ENCODE measurements at places on chromosomes 2 and 18.

DNA sequence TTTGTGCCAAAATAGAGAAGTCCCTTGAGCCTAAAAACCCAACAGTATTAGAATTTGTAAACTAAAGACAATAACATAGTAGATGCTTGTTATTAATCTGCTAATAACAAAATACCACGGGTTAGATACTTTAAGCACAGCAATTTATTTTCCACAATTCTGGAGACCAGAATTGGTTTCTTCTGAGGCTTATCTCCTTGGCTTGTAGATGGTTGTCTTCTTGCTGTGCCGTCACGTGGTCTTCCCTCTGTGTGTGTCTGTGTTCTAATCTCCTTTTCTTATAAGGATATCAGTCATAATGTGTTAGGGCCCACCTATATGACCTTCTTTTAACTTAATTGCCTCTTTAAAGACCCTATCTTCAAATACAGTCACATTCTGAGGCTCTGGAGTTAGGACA, 260.1 kb downstream of the CYRIA start:
- H3K4me3 ChIP-seq, result no peak overlapping the region
- H3K36me3 ChIP-seq, result no peaks in the 10 kb centered on the region
- H3K4me1 ChIP-seq, result peaks cover 20% of the 10 kb centered on the region
- H3K27me3 ChIP-seq, result no peaks in the 10 kb centered on the region

GRCh38 chr18:41974796-41975201, 19.8 kb downstream of the PIK3C3 start:
- no peaks in the 10 kb centered on the region for H3K27me3 ChIP-seq
- H3K36me3 ChIP-seq, result peaks cover 5% of the 10 kb centered on the region
- no peaks in the 10 kb centered on the region for H3K4me1 ChIP-seq
- H3K4me3 ChIP-seq, result no peak overlapping the region

GRCh38 chr2:33219114-33219513, 257.3 kb upstream of the RASGRP3 start:
- H3K4me3 ChIP-seq, result no peak overlapping the region
- peaks cover 5% of the 10 kb centered on the region for H3K4me1 ChIP-seq
- DNase-seq, result no peak

DNA sequence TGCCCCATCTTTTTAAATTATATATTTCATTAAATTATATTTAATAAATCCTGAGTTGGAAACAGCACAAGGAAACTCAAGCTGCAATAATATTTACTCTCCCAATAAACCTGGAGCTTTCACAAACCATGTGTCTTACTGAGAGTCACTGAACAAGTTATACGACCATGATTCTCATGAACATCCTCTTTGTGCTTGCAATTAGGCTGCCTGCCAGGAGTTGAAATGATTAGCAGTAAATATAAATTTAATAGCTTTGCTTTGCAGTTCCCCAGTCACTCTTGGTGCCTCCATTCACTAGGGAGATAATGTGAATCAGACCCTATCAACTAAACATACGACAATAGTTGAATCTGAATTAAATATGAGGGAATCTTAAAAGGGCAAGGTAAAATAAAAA, 905.1 kb downstream of the NRXN1 start:
- H3K4me1 ChIP-seq, result no peaks in the 10 kb centered on the region
- no peak for DNase-seq
- H3K27ac ChIP-seq, result no peak overlapping the region
- no peak overlapping the region for H3K4me3 ChIP-seq
- H3K27me3 ChIP-seq, result peaks cover 13% of the 10 kb centered on the region

DNA sequence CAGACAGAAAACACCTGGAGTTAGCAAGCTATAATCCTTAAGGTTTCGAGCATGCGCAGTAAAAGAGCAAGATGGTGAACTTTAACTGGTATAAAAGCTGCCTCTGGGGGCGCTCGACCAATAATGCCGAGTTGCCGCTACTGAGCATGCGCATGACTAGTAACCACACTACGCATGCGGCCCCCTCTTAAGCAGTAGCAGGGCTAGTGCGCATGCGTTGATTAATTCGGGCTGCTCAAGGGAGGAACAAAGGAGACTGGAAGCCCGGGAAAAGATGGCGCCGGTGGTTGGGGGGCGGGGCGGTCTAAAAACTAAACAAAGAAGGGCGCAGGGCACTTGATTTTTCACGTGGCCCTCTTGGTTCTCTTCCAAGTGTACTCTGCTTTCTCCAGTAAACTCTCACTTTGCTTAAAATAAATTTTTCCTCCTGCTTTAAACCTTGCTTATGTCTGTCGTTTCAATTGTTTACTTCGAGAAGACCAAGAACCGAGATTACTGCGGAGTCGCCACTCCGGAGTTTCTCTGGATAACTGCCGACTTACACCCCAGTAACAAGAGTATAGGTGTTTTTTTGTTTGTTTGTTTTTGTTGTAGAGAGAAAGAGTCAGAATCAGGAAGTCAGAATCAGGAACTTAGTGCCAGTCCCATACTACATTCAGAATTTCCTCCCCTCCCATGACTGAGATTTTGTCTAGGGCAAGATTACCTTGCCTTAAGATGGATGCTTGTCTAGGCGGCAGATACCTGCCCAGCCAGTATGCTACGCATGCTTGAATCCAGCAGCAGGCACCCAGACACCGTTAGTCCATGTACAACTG, 5.8 kb downstream of the XRCC5 start:
- H3K27me3 ChIP-seq, result no peaks in the 10 kb centered on the region
- peaks cover 23% of the 10 kb centered on the region for H3K4me1 ChIP-seq
- peak; percentile 98 for DNase-seq
- peak overlapping the region; percentile 59 for H3K4me3 ChIP-seq
- H3K27ac ChIP-seq, result peak overlapping the region; percentile 87

- DNase-seq, result no peak
- H3K4me3 ChIP-seq, result peak overlapping the region; percentile 13
Observed at GRCh38 chr2:104407641-104408040, 446.3 kb upstream of the POU3F3 start.

- H3K4me3 ChIP-seq, result peak overlapping the region; percentile 92
- peaks cover 2% of the 10 kb centered on the region for H3K36me3 ChIP-seq
- no peak overlapping the region for H3K27ac ChIP-seq
- no peaks in the 10 kb centered on the region for H3K27me3 ChIP-seq
Observed at GRCh38 chr2:109611467-109612095, 2.2 kb downstream of the SEPTIN10 start.

DNA sequence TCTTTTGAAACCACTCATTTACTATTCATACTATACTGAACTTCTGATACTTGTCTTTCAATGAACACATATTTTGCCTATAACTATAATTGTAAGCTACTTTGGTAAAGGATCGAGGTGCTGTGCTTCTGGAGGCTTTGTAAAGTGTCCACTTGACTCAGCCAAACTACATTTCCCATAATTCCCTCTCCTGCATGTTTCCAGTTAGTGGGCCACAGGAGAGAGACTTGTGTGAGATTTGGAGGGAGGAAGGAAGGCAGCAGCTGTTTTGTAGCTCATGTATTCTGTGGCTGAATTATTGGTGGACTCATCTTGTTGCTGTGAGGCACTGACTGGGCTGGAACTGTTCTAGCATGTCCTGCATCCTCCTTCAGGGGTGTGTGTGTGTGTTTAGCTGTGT, 328.8 kb downstream of the ARL6IP6 start:
- DNase-seq, result peak; percentile 47
- no peaks in the 10 kb centered on the region for H3K27me3 ChIP-seq
- no peaks in the 10 kb centered on the region for H3K4me1 ChIP-seq
- H3K27ac ChIP-seq, result no peak overlapping the region
- no peak overlapping the region for H3K4me3 ChIP-seq

- DNase-seq, result no peak
- H3K27ac ChIP-seq, result no peak overlapping the region
- no peaks in the 10 kb centered on the region for H3K4me1 ChIP-seq
- no peaks in the 10 kb centered on the region for H3K27me3 ChIP-seq
- H3K4me3 ChIP-seq, result no peak overlapping the region
Observed at GRCh38 chr18:76212960-76213359, 282.1 kb downstream of the ZNF516 start.

GRCh38 chr2:3610881-3611505, 16.1 kb downstream of the COLEC11 start:
- no peaks in the 10 kb centered on the region for H3K4me1 ChIP-seq
- H3K36me3 ChIP-seq, result no peaks in the 10 kb centered on the region
- H3K4me3 ChIP-seq, result no peak overlapping the region
- DNase-seq, result no peak

DNA sequence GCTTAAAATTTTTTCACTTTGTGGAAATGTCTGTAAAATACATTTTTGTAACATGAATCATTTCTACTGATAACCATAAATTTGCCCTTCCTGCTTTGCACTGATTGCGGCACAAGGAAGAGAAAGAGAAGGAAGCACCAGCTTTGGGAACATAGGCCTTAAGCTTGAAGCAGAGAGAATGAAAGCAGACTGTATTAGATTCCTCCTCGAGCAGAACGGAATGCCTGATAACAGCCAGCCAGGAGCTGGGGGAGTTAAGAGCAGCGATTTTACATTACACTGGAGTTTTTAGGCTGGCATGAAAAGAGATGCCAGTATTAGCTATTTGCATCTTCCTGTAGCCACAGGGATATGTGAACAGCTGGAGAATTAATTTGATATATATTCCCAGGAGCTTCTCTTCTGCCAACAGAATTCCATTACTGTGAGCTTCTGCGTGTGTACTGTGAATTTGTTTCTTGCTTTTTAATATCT, 33.5 kb downstream of the CRIM1 start:
- H3K27ac ChIP-seq, result peak overlapping the region; percentile 48
- H3K4me3 ChIP-seq, result peak overlapping the region; percentile 10
- H3K36me3 ChIP-seq, result no peaks in the 10 kb centered on the region
- peak; percentile 30 for DNase-seq

GRCh38 chr2:86226070-86226469, 26.8 kb downstream of the MRPL35 start:
- H3K4me3 ChIP-seq, result no peak overlapping the region
- H3K27ac ChIP-seq, result no peak overlapping the region
- no peaks in the 10 kb centered on the region for H3K36me3 ChIP-seq
- DNase-seq, result no peak

GRCh38 chr2:14982790-14983189, 350.3 kb downstream of the LRATD1 start:
- H3K4me3 ChIP-seq, result no peak overlapping the region
- no peaks in the 10 kb centered on the region for H3K4me1 ChIP-seq
- H3K27ac ChIP-seq, result no peak overlapping the region

DNA sequence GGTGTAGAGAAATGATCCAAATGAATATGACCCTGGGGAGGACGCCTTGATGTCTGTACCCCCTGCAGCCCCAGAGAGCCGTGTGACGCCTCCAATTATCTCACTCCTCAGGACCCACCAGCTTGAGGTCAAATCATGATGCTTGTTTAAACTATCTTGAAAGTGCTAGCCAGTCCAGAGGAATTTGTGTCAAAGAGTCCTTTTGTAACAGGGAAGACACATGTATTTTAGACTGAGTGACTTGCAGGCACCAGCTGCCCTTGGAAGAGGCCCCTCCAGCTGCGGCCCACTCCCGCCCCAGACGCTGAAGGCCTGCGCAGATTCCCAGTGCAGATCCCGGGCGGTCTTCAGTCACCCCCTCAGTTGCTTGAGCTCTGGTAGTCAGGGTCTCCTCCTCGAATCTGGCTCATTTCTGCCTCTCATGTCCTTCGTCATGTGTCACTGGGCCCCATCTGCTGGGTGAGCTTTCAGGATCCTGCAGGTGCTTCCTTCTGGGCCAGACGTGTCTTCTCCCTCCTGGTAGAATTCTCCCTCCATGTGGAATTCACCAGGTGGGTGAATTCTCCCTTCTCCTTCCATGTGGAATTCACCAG, 77.4 kb downstream of the RNF144A start:
- DNase-seq, result no peak
- no peaks in the 10 kb centered on the region for H3K4me1 ChIP-seq
- no peak overlapping the region for H3K4me3 ChIP-seq
- H3K27me3 ChIP-seq, result no peaks in the 10 kb centered on the region
- 0 out of 2 replicates have a peak, but pooled peaks cover 2% of the 10 kb centered on the region for H3K36me3 ChIP-seq
- no peak overlapping the region for H3K27ac ChIP-seq

- H3K27me3 ChIP-seq, result no peaks in the 10 kb centered on the region
- H3K4me1 ChIP-seq, result no peaks in the 10 kb centered on the region
- DNase-seq, result no peak
- no peak overlapping the region for H3K4me3 ChIP-seq
- no peaks in the 10 kb centered on the region for H3K36me3 ChIP-seq
Observed at GRCh38 chr2:35391736-35392442, 963.7 kb upstream of the CRIM1 start.

- no peaks in the 10 kb centered on the region for H3K36me3 ChIP-seq
- no peak overlapping the region for H3K4me3 ChIP-seq
- DNase-seq, result no peak
- H3K4me1 ChIP-seq, result no peaks in the 10 kb centered on the region
- no peak overlapping the region for H3K27ac ChIP-seq
Observed at GRCh38 chr2:139403948-139404347, 623.8 kb upstream of the NXPH2 start.

DNA sequence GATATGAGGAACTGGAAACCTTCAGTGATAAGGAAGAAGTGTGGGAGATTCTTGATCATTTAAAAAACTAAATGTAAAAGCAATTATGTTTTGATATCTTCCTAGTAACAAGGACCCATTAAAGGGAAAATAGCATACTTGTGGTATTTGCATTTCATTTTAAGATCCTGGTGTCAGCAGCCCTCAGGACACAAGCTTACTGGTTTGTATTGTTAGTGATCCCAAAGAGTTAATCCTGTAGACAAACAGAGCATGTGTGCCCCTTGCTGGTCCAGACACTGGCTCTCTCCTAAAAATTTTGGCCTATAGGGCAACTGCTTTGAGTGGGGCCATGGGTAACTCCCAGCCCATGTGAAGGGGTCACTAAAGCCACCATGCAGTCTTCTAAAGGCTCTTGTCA, 101.1 kb upstream of the TFCP2L1 start:
- DNase-seq, result no peak
- no peaks in the 10 kb centered on the region for H3K4me1 ChIP-seq
- H3K27ac ChIP-seq, result no peak overlapping the region
- H3K27me3 ChIP-seq, result no peaks in the 10 kb centered on the region
- H3K36me3 ChIP-seq, result peaks cover 29% of the 10 kb centered on the region
- no peak overlapping the region for H3K4me3 ChIP-seq

DNA sequence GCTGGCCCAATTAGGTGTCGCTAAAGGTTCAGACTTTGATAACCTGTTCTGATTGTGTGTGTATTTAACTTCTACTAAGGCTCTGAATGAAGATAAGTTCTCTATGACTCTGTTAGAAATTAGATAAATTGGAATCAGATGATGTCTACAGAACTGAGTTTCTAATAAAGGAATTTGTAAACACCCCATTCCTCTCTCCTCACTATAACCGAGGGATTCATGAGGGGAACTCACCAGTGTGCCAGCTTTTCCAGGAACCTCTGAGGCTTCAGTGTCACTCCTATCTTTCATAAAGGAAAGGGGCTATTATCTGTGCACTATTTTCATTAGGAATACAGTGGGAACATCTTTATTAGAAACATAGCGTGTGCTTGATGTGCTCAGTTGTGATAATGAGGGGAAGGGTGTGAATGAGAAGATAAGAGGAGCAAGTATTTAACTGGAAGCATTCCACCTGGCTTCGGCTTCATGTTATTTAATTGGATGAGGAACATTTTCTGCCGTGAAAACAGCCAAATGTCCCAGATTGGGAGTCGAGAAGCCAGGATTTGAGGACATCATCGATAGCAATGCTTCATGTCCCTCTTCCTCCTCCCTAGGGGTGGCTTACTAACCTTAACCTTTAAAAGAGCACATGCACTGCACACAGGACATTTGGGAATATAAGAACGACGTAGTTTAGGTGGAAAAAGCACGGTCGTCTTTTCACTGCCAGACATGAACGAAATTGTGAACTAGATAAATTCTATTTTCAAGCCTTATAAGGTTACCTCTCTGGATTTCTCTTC, 84.8 kb upstream of the TCF4 start:
- H3K27ac ChIP-seq, result no peak overlapping the region
- no peaks in the 10 kb centered on the region for H3K27me3 ChIP-seq
- no peak overlapping the region for H3K4me3 ChIP-seq

GRCh38 chr2:30971231-30972025, 164.2 kb upstream of the CAPN13 start:
- peaks cover 32% of the 10 kb centered on the region for H3K27me3 ChIP-seq
- no peaks in the 10 kb centered on the region for H3K36me3 ChIP-seq
- DNase-seq, result no peak

Measured in SJCRH30 (cell line).